OCI-LY7 (cell line): ENCODE measurements at places on chromosomes 3 and 15. TPM values are rescaled to one million over a fixed set of nuclear protein-coding genes. Genes with fewer than 3 reads are reported as not detected.
A peak's percentile ranks its signal among the peaks of the same experiment; 100 is the strongest.

GPR171 gene
- not detected in 2 replicates for total RNA-seq

- no peak for DNase-seq
These were observed 346.1 kb downstream of the CHST2 start for GRCh38 chr3:143465666-143466065.

DNA sequence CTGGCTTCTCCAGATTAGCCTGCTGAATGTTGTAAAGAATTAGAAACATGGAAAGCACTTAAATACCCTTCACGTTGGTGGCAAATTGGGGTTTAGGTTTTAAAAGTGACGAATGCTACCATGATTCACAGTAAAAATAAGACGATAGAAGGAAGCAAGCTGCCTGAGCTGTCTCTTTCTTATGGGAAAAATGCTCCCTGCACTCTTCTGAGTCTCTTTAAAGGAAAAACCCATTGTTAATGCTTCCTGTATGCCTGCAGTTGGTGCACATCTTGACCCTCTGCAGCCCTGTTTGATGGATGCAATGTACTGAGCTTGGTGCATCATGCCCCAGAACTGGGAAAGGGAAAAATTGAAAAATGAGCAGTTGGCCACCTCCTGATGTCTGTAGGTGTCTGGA is 258.6 kb upstream of the RASGRP1 start:
- DNase-seq = no peak

- peak; percentile 61 for DNase-seq
These were observed 308.4 kb downstream of the PDCD6IP start for GRCh38 chr3:34106879-34107278.

- DNase-seq = no peak
These were observed 950.1 kb downstream of the DIPK2A start for GRCh38 chr3:144921710-144922109.

DNA sequence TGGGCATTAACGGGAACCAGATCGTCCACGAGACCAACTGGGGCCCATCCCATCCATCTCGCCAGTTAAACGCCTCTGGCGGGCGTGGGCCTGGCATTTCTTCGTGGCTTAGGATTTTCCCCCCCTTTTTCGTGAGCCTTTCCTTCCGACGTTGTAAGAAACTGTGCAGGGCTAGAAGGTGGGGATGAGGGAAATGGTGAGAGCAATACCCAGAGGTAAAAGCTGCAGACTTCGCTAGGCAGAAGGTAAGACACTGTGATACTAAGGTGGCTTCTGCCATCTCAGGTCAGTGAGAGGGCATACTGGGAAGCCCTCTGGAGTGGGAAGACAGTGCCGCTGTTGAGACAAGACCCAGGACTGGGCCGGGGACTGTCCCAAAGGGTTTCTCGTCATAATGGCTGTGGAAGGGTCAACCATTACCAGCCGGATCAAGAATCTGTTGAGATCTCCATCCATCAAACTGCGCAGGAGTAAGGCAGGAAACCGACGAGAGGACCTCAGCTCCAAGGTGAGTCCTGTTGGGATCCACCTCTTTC is 666 bp downstream of the MAPKBP1 start:
- DNase-seq = peak; percentile 39

DNA sequence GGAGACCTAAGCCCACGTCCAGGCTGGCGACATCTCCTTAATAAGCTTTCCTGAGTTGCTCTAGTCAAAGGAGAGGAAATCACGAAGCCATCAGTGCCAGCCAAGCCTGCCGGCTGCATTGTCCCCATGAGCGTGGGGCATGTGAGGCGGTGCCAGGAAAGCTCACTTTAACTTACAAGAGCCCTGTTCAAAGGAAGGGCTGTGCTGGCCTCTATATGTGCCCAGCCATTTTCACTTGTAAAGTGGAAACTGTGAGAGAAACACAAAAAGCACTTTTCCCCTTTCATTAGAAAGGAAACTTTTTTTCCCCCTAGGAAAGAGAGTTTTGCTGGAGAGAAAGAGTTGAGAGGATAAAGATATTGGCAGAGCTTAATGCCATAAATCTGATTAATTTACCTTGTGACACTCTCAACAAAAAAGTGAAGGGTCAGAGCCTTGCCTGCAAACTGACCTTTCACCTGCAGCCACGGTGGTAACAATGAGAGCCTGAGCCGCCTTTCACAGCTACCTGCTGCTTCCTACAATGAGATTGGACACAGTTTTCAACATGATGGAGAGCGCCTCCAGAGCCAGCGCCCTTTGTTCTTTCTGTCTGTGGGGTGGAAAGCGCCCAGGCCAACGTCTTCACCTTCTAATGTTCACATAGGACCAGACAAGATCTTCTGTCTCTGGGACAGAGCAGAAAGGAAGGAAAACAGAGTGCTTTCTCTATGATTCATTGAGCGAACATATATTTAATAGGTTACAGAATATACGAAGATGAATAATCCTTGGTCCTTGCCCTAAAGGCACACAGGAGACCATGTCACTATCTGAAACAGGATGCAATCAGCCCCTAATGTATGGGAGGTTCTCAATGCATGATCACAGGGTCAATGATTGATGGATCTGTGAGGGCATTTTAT is 233.1 kb upstream of the HES1 start:
- no peak for DNase-seq

GRCh38 chr15:69289342-69290146 is 9.2 kb upstream of the PAQR5 start:
- no peak for DNase-seq

- no peak for DNase-seq
These were observed 8.0 kb upstream of the COL6A6 start for GRCh38 chr3:130509008-130509407.

GRCh38 chr3:150414959-150415358 is 6.9 kb downstream of the TSC22D2 start:
- DNase-seq = no peak

DNA sequence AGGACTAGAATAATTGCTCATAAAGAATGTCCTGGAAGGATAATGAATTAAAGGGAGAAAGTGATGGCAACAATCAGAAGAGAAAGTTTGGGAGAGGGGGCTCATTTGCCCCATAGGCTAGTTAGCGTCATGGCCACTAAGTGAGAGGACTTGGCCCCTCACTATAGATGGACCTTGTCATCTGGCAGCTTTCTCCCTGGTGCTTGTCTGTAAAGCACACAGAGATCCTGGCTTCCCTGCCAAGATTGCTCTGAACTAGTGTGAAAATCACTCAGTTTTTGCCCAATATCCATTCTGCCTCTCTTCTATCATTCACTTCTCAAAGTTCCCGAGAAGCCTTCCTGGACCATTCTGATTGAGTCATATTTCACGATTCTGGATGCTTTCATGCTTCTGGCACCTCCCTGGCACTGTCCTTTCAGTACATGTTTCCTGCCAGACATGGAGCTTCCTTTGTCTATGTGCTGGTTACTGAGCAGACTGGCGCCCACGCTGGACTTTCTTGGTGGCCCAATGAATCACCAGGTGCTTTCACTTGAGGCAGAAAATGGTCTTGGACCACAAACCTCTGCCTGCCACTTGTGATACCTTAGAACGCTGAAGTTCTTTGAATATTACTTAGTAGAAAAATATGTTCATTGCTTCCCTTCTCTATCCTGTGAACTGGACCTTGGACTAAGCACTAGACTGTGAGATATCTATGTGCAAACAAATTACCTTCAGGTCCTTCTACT is 709.6 kb upstream of the CFAP20DC start:
- no peak for DNase-seq
